ENCODE measurements at places on chromosomes 7 and 10.
A peak's percentile ranks its signal among the peaks of the same experiment; 100 is the strongest.

GRCh38 chr10:128087884-128088709 is 38.1 kb downstream of the MKI67 start:
- DNase-seq = no peak

GRCh38 chr10:132455986-132456847 is 59.2 kb downstream of the PWWP2B start:
- no peak for DNase-seq

DNA sequence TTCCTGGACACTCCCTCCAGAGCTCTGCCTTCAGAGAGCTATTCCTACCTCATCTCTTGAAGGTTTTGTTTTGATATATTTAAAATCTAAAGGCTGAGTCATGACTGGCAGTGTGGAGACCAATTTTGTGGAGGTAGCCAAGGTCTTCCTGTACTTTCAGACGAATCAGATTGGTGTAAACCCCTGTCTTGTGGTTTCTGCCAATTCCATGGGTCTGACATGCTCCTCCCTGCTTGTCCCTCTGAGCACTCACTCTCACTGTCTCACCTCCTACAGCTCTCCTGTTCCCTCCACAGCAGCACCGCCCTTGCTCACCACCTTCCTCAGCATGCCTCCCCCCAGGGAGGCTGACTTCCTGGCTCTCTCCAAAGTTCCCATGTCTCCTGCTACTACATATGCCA is 179.8 kb downstream of the NPSR1 start:
- DNase-seq = no peak

- no peak for DNase-seq
Observed at GRCh38 chr7:53541475-53541874, 506.0 kb downstream of the POM121L12 start.

- no peak for DNase-seq
Observed at GRCh38 chr10:100847440-100847839, 65.3 kb upstream of the SLF2 start.

- DNase-seq = peak; percentile 98
Observed at GRCh38 chr7:106071356-106071998, 40.6 kb downstream of the SYPL1 start.

DNA sequence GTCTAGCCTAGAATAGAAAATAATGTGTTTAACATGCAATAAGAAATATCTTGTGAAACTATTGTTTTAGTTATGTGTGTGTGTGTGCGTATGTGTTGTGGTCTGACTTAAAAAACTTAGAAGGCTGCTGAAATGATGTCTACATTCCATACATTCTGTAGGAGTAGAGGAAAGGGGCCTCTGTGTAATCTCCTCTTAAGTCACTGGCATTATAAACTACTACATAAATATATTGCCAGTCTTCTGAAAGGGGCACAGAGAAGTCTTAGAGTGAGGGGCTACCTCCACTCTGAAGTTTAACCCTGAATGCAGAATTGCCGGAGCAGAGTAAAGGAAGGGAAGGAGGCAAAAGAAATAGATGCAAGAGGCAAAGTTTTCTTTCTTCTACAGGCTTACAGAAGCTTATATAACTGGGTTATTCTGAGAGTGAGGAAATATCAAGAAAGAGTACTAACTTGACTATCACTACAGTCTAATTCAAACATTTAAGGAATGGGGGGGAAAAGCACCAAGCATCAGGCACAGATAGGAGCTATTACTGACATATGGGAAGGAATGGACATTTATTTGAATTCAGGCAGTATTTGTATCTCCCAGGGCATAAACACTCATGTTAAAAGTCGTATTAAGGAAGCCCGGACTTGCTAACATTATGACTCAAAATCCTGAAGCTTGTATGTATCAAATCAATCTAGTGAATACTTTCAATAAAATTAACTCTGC is 75.7 kb downstream of the DNAJC1 start:
- DNase-seq = no peak

DNA sequence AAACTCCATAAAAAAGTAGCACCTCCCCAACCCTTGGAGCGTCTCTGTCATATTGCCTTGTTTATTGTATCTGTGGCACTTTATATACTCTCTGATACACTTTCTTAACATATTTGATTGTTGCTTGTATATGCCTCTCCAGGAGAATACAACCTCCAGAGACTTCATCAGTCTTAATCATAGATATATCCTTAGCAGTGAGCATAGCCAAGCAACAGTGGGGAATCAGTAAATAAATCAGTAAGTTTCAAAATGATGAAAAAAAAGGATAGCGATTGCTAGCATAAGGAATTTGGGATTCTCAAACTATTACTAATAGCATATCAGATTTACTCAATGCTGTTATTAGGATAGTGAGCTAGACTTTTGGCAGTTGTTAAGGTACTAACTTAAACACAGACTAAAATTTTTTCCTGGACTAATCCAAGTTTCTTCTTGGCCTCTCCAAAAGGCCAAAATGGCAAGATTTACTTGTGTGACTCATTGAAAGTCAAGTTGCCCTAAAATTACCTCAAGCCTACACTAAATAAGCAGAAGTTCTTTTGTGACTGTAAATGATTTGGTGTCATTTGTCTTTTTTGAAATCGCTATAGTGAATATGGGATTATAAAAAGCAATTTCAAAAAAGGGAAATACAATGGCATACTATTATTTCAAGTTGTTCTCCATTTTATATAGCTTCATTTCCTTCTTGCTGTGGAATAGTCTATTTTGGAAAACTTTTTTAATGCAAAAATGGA is 177.9 kb downstream of the CHN2 start:
- DNase-seq = no peak

- DNase-seq = no peak
Observed at GRCh38 chr7:139036901-139037300, 1.1 kb upstream of the ZC3HAV1L start.

DNA sequence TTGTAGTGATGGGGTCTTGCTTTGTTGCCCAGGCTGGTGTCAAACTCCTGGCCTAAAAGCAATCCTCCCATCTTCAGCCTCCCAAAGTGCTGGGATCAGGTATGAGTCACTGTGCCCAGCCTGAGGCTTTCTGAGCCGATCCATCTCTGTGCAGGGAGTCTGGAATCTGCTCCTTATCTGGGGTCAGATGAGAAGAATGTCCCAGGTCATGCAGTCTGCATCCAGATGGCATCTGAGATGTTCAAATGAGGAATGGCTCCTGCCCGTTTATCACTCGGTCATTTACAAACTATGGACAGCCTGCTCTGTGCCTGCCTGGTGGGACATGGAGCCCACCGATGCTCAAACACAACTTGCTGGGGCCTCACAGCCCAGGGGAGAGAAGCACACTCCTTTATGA is 11.1 kb upstream of the SLC18A3 start:
- DNase-seq = no peak

DNA sequence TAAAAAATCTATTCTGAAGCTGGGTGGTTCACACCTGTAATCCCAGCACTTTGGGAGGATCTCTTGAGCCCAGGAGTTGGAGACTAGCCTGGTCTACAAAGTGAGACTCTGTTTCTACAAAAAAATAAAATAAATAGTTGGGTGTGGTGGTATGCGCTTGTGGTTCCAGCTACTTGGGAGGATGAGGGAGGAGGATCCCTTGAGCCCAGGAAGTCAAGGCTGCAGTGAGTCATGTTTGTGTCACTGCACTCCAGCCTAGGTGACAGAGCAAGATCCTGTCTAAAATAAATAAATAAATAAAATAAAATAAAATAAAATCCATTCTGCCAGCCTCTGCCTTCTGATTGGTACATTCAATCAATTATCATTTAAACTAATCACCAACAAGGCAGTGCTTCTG is 17.5 kb downstream of the ZNF33A start:
- no peak for DNase-seq

- no peak for DNase-seq
Observed at GRCh38 chr10:47363781-47364180, 15.6 kb downstream of the RBP3 start.

- no peak for DNase-seq
Observed at GRCh38 chr10:85124603-85125051, 796.2 kb downstream of the CCSER2 start.

DNA sequence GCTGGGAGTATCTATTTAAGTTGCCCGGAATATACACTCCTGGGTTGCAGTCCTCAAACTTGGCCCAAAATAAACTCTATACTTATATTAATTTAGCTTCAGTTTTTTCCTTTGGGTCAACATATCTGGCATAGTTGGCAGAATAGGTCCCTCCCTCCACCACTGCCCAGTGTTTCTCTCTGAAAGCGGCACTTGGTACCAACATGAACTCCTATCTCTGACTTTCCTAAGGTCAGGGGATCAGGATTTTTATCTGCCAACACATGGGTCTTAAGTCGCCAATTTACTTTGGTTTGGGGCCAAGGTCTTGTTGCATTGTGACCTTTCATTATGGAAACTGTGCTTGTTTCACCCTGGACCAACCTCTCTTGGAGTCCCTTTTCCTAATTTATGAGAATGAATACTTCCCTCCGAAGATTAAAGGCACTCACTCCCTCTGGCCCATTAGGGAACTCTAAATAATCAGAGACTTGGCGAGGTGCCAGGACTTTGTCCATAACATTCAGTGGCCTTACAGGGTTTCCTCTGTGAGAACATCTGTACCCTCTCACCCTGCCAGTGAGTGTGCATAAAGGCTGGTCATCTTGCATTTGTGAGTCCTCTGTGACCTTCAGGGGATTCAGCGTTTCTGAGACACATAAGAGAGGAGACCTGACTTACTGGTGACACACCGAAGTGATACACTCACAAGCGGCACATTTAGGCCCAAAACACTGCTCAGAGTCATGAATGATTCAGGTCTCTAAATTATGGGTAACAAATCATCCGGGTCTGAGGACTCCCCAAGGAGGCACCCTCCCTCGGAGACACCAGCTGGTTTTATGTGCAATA is 19.7 kb upstream of the FKBP9 start:
- no peak for DNase-seq

GRCh38 chr7:50335795-50336754 is 31.6 kb downstream of the IKZF1 start:
- DNase-seq = no peak

- DNase-seq = no peak
Observed at GRCh38 chr10:34723750-34724149, 91.3 kb downstream of the PARD3 start.

- DNase-seq = no peak
Observed at GRCh38 chr10:5630112-5630436, 36.3 kb downstream of the ASB13 start.

GRCh38 chr7:143380260-143380645 is 892 bp upstream of the ZYX start:
- peak; percentile 46 for DNase-seq

GRCh38 chr7:30434140-30434799 is 44.3 kb downstream of the NOD1 start:
- DNase-seq = peak; percentile 27

- DNase-seq = no peak
Observed at GRCh38 chr7:126339813-126340212, 912.9 kb downstream of the GRM8 start.

- no peak for DNase-seq
Observed at GRCh38 chr10:131058799-131059198, 252.7 kb downstream of the TCERG1L start.

- no peak for DNase-seq
Observed at GRCh38 chr7:1558841-1559625, 3.0 kb upstream of the TMEM184A start.

GRCh38 chr7:138907201-138907847 is 73.9 kb downstream of the KIAA1549 start:
- DNase-seq = no peak

DNA sequence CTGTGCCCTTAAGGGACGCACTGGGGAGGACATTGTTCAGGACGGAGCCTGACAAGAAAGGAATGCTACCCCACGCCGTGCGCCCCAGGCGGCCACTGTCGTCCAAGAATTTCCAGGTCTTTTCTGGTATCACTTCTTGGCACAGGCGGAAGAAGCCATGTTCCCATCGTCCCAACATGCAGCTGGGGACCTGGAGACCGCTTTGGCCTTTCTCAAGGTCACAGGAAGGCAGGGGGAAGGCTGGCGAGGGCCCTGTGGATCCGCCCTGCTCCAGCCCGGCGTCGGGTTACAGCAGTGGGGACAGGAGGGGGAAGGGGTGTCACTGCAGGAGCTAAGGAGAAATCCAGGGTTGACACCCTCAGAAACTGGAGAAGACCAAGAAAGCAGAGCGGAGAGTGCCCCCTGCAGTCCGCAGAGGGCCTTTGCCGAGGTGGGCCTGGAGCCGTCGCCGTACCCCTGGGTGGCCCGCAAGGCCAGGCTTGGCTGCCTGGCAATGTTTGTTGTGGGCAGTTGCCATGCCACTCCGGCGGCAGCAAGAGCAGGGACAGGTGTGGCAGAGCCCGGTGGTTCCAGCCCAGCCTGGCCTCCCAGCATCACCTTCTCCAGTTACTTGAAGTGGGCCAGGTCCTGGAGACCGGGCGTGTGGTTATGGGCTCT is 104.1 kb downstream of the LHPP start:
- no peak for DNase-seq

- no peak for DNase-seq
Observed at GRCh38 chr10:79321951-79322350, 25.3 kb upstream of the PPIF start.

GRCh38 chr7:2932402-2933251 is 88.5 kb upstream of the GNA12 start:
- DNase-seq = no peak

- no peak for DNase-seq
Observed at GRCh38 chr10:70192326-70192968, 22.1 kb upstream of the SAR1A start.

GRCh38 chr10:45227456-45227855 is 88.0 kb downstream of the OR13A1 start:
- no peak for DNase-seq

DNA sequence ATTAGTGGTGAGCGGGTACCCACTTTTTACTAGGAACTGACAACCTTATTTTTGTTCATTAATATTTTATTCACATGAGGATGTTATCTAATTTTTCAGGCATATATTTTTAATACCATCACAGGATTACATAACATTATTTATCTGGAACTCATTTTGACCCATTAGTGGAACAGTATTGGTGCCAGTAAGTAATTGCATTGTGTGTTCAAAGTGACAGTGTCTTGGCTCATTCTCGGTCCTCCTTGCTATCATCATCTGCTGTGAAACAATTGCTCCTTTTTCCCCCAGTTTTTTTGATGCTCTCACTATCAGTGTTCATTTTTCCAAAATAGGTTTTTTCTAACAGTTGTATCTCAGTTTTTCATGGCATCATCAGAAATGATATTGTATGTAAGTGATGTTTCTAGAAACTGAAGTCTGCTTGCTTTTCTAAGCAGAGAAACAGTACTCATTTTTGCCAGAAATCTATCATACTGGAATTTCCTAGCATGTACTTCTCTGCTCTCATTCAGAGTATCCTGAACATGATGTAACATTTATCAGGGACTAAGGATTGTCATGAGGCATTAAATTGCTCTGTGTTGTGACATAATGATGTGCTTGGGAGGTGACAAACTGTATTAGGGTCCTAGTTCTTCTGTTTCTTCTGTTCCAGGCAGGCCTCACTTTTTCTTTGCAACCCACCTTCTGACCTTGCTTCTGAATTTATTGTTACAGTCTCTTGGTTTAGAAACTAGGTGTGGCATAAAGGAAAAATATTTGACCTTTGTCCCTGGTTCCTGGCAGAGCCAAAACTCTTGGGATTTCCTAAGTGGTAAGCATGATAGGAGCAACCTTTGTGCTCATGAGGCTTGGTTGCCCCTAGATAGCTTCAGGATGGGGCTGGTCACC is 4.2 kb downstream of the NUB1 start:
- no peak for DNase-seq

- DNase-seq = no peak
Observed at GRCh38 chr7:24843821-24844434, 86.7 kb upstream of the GSDME start.

GRCh38 chr7:112635742-112636141 is 154.5 kb downstream of the TMEM168 start:
- DNase-seq = no peak

GRCh38 chr10:29455095-29455494 is 166.2 kb downstream of the LYZL1 start:
- no peak for DNase-seq

- DNase-seq = no peak
Observed at GRCh38 chr10:80161321-80162083, 29.0 kb downstream of the PLAC9 start.

- no peak for DNase-seq
Observed at GRCh38 chr10:13496164-13496563, 32.6 kb downstream of the BEND7 start.
